ENCODE measurements at places on chromosomes 3 and 15.

DNA sequence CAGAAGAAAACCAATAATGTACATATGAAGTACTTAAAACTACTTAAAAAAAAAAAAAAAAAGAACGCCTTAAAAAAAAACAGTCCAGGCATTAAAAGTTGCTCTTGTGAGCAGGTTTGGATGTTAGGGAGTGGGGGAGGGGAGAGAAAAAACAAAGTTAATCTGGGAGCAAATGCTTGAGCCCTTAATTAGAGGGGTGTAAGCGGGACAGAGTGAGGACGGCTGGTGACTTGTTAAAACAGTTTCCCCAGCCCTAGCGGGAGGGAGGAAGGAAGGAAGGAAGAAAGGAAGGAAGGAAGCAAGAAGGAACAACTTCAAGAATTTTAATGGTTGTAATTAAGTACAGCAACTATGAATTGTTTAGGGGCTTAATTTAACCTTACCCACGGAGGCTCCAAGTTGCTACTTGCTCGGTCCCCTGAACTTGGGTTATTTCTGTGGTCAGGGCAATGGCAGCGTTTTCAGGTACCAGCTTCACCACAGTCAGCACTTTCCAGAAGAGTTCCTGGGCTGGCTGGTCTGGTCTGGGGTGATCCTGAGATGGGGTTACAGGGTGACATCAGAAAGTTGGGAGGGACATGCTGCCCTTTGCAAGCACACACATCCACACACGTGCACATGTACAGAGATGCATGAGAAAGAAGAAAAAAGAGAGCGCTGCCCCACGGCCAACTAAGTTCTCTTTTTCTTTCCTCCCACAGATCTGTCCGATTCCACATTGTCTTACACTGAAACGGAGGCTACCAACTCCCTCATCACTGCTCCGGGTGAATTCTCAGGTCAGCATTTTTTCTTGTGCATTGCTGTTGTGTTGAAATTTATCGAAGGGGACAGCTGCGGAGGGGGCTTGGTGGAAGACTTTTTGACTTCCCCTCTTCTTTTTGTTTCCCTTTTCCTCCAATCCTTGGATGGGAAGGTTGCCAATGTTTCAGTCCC is 14.0 kb downstream of the SMAD6 start:
- no peak for DNase-seq

GRCh38 chr15:27124287-27124871 is 153.4 kb downstream of the GABRG3 start:
- DNase-seq = no peak

- no peak for DNase-seq
Measured at GRCh38 chr15:87224404-87224803, 1032.1 kb downstream of the NTRK3 start.

DNA sequence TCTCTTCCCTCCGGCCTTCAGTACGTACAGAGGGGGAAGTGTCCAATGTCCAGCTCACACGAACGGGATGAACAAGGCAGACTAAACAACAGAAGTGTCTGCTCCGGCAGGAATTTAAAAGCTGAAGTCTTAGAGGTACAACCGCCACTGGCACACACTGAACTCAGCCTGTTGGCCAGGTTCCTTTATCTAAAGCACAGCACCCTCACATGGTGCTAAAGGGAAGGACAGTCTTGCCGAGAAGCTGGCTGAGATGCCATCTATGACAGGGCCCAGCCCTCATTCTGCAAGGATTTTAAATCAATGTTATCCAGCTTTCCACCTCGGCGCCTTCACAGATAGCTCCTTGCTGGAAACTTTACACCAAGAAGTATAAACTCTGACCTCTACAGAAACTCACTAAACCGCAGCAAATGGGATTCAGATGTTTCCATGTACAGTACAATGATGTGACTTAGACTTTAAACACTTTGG is 2.8 kb downstream of the ADAMTS17 start:
- peak; percentile 89 for DNase-seq

GRCh38 chr3:124034016-124034843 is 42.3 kb upstream of the ROPN1 start:
- DNase-seq = peak; percentile 48

GRCh38 chr3:154247806-154248415 is 76.4 kb downstream of the DHX36 start:
- peak; percentile 60 for DNase-seq

DNA sequence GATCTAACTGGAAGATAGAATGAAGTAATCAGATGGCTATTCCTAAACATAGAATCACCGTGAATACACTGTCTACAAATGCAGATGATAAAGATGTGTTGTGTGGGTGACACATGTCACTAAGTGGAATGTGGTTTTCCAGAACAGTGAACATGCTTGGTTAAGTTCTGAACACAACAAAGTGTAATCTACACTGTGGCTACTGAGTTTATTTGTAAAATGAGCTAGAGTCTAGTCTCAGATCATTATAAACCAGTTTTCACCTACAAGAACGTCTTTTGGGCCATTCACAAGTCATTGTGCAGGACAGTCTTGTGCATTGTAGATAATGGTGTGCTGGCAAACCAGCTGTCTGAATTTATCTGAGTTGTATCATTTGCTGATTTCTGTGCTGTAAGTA is 35.3 kb downstream of the OXNAD1 start:
- no peak for DNase-seq

DNA sequence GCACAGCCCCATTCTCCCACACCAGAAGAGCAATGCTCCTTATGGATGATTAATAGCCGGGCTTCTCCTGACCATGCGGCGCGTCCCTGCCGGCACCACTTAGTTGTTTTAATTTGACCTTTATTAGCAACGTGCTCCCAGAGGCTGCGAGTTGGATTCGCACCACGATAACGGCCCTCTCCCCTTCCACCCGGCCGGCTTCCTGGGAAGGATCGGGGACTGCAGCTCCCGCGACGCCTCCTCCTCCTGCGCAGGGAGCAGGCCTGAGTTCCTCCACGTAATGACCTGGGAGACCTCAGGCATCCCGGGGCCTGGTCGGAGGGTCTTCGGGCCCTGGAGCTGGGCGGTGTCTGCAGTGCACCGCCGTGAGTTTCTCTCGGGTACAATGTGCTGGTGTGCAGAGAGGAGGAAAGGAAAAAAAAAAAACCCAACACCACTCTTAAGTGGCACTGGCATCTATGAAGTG is 243.3 kb upstream of the TOPAZ1 start:
- peak; percentile 57 for DNase-seq

DNA sequence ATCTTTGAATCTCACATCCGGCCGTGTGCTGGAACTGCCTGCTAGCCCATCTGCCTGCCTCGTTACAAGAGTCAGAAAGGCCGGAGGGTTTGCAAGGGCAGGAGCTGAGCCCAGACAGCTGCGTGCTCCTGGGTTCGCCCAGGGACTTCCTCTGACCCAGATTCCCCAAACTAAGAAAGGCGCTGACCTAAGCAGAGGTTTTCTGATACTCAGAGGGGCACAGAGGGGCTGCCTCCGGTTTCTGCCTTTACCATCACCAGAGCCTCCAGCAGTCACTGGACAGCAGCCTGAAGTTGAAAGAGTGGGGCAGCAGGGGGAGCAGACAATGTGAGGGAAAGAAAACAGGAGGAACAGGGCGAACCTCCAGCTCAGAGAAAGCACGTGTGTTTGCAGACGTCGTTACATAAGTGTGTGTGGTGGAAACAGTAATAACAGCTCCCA is 33.4 kb upstream of the RAD18 start:
- DNase-seq = peak; percentile 64
